ENCODE measurements at places on chromosomes 1 and 21.

DNA sequence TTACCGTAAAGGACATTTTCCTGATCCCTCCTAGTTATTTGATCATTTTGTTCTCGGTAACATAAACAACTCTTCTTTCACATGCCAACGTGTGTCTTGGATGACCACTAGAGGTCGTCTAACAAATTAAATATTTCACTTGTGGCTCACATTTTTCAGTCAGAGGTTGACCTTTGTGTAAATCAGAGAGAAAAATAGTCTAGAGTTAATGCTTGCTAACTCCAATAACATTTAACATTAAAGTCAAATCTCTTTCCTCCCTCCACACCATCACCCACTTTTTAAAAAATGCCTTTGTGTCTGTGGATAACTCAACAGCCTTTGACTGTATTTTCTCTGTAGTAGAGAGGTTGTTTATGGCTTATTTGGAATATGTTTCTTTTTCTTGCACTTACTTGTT is 220.5 kb upstream of the B3GALT2 start:
- no peak for DNase-seq

DNA sequence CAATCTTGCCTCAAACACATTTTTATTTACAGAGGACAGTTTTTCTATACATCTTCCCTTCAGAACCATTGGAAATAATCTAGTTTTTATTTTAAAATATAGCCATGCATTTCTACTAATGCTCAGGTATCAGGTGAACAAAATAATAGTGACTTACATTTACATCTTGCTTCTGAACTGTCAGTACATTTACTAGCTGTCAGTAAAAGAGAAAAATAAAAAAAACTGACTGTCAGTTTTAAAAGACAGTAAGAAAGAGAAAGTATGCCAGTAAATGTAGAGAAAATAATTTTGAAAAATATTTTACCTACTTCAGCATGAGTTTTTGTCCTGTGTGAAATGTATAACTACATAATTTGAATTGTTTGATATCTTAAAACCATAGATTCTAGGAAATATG is 33.5 kb downstream of the USH2A start:
- no peak for DNase-seq

DNA sequence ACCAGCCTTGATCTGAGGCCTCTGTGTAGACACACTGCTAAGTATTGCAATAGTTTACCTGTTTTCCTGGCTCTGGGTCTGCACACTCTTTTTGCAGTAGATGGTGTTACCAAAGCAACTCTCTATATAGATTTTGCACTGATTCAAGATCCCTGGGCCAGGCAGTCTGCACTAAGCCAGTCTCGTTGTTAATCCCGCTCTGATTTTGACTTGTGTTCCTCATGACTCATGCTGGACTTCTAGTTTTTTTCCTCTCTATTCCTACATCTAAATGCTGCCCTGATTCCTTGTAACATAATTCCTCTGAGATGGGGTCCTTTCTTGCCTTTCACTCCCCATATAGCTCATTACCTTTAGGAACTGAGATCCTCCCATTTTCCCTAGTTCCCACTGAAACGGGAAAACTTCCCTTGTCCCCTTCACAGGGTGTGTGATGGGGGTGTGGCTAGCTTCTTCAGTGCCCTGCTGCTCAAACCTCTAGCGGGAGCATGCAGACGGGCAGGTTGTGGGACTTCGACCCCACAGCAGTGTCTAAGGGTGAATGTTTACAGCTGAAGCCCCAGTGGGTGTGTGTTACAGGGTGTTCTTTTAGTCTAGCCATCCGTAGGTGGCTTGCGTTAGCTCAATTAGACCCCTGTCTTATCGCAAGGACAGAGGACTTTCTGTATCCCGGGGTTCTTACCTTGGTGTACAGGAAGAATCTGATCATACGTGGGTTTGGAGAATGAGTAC is 106.5 kb upstream of the RAB3GAP2 start:
- no peak for DNase-seq

DNA sequence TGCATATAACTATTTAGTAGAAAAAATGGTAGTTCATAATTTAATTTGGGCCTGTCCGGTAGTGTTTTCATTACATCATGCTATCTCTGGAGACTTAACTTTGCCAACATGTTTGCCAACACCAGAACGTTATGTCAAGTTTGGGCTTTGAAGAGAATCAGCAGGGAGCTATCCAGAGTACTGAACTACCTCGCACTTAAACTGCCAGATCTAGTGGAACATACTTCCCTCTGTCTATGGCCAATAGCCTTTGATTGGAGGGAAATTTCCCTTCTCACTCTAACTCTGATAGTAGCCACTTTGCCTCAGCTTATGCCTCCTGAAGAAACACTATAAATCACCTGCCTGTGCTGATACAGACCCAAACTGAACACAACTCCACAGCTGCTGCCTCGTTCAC is 10.0 kb downstream of the LRRC53 start:
- DNase-seq: no peak

Data from activated naive CD4-positive, alpha-beta T cell (primary cell).